ENCODE measurements at places on chromosomes 2 and 18. TPM values are rescaled to one million over a fixed set of nuclear protein-coding genes. Genes with fewer than 3 reads are reported as not detected.

PLA2R1 gene
- 2.6 TPM for total RNA-seq

SGPP2 gene
- not detected for total RNA-seq

SPIRE1 gene
- total RNA-seq: 15.1 TPM

RANBP2 gene
- total RNA-seq: 58.5 TPM

GAREM2 gene
- 1.0 TPM for total RNA-seq

SETBP1 gene
- 13.6 TPM for total RNA-seq

MYCN gene
- total RNA-seq: 7.3 TPM

AMER3 gene
- not detected for total RNA-seq

ADRA2B gene
- total RNA-seq: 2.1 TPM

SLC16A14 gene
- 2.6 TPM for total RNA-seq

GAL3ST2 gene
- total RNA-seq: not detected

ATF2 gene
- 35.0 TPM for total RNA-seq

PTH2R gene
- 0.52 TPM for total RNA-seq

DLGAP1 gene
- total RNA-seq: 0.52 TPM

CAPN14 gene
- not detected for total RNA-seq

HTR2B gene
- 0.52 TPM for total RNA-seq

SCYGR4 gene
- not detected for total RNA-seq

MEP1B gene
- total RNA-seq: not detected

STAT4 gene
- 2.6 TPM for total RNA-seq

DQX1 gene
- not detected for total RNA-seq

KIF1A gene
- total RNA-seq: 4.7 TPM

CDK5R2 gene
- not detected for total RNA-seq

UBE2F gene
- total RNA-seq: 33.4 TPM

KIAA2012 gene
- total RNA-seq: under 0.01 TPM

CACNB4 gene
- 7.8 TPM for total RNA-seq

GPR45 gene
- total RNA-seq: not detected

WDPCP gene
- total RNA-seq: 24.5 TPM

LAMA1 gene
- 4.2 TPM for total RNA-seq

CYP27C1 gene
- total RNA-seq: 2.6 TPM

NMUR1 gene
- 0.52 TPM for total RNA-seq

GALNT3 gene
- 1.0 TPM for total RNA-seq

FAM117B gene
- total RNA-seq: 2.1 TPM

EDAR gene
- total RNA-seq: not detected

DNAH7 gene
- under 0.01 TPM for total RNA-seq

LRP1B gene
- total RNA-seq: 2.6 TPM

SPR gene
- total RNA-seq: 4.2 TPM

ALS2 gene
- total RNA-seq: 28.2 TPM

NAT8 gene
- not detected for total RNA-seq

SLC9A2 gene
- total RNA-seq: 2.1 TPM

TMSB10 gene
- total RNA-seq: 3,298 TPM

NT5C1B gene
- total RNA-seq: not detected

CHRNA1 gene
- 48.0 TPM for total RNA-seq

RIT2 gene
- not detected for total RNA-seq

SCYGR6 gene
- total RNA-seq: not detected

ACMSD gene
- not detected for total RNA-seq

AQP12A gene
- not detected for total RNA-seq

REG3A gene
- not detected for total RNA-seq

ABCB11 gene
- total RNA-seq: not detected

ALPP gene
- total RNA-seq: not detected

CTAGE1 gene
- not detected for total RNA-seq

UPP2 gene
- total RNA-seq: not detected

GLS gene
- 163 TPM for total RNA-seq

RPRM gene
- total RNA-seq: 3.1 TPM

SERPINB12 gene
- total RNA-seq: not detected

SOWAHC gene
- total RNA-seq: 9.4 TPM

OTOF gene
- total RNA-seq: 5.2 TPM

CRYGD gene
- total RNA-seq: not detected

UGT1A7 gene
- not detected for total RNA-seq

Data from skeletal muscle tissue (tissue), 5 donors.